ENCODE measurements at places on chromosomes 4 and X.

- DNase-seq: no peak
Observed at GRCh38 chr4:123235431-123235830, 161.2 kb upstream of the SPRY1 start.

DNA sequence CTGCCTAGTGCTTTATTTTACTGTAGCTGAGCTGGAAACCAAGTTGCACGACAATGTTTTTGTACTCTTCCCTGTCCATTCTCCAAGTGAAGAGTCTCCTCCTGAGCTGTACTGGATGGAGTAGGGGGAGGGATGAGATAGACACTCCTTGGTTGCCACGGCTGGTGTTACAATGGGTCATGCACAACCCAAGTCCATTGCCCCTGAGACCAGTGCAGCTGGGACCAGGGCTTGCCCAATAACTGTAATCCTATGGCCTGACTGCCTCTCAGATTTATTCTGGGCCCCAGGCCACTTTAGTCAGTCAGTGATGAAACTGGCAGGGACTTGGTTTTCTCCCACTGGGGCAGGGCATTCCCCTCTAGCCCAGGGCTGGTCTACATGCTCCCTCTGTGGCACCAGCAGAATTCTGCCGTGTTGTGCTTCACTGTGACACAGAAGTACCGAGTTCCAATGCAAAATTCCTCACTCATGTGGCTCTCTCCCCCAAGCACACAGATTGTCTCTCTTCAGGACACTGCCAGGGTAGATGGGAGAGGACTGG lies 203.3 kb upstream of the PCDH18 start:
- no peak for DNase-seq

DNA sequence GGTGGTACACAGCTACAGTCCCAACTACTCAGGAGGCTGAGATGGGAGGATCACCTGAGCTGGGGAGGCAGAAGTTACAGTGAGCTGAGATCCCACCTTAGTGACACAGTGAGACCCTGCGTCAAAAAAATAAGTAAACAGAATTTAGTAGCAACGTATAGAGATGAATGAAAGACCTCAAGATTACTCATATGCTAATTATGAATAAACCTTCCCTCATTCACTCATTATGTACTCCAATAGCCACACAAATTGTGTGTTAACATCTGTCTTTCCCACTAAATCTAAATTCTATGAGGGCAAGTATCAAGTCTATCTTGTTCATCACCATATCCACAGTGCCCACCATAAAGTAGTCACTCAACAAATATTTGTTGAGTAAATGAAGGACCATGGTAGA lies 111.5 kb downstream of the LRBA start:
- DNase-seq: no peak

GRCh38 chr4:87052615-87053014 lies 117.8 kb downstream of the AFF1 start:
- DNase-seq: no peak

GRCh38 chr4:114384629-114385028 lies 214.0 kb upstream of the UGT8 start:
- peak; percentile 67 for DNase-seq

GRCh38 chr4:89733946-89734345 lies 103.0 kb downstream of the SNCA start:
- no peak for DNase-seq

GRCh38 chr4:116982656-116983055 lies 102.7 kb downstream of the TRAM1L1 start:
- DNase-seq: no peak

GRCh38 chrX:154824638-154825037 lies 9.8 kb downstream of the SMIM9 start:
- no peak for DNase-seq

DNA sequence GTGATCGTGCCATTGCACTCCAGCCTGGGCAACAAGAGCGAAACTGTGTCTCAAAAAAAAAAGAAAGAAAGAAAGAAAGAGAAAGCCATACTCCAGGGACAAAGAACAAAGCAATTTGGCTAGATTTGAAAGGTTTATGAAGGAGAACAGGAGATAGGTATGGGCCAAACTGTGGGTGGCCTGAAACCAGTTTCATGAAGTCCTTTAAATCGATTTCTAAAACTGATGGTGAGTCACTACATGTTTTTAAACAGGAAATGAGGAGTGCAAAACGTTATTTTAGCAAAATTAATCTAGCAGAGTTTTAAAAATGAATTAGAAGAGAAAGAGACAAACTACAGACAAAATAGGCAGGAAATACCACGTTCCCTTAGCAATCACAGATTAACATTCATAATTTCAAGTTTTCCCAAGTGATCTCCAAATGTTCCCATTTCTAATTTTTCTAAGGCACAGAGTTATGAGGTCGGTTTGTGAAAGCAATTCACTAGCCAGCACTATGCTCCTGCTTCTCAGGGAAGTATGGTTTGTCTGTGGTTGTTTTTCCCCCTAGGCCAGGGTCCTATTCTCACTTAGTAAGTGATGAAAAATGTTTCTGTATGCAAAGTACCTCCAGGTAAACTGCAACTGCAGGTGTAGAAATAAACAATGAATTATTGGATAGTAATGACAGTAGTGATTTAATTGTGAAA lies 190.6 kb downstream of the PPP3CA start:
- no peak for DNase-seq

DNA sequence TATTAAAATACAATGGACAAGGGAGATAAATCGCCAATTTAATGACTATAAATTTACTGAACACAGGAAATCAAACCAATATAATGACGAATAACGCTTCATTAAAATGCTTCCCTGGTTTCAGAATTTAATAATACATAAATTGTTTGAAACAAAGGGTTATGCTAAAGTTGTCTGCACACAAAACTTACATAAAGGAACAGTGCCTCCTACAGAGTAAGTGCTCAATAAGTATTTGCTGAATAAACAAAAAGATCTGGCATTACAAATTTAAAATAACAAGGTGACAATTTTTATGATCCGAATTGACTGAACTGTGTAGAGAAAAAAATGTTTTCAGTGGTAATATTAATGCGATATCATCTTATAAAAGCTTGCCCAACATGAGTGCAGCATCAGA lies 69.6 kb downstream of the NOCT start:
- peak; percentile 47 for DNase-seq
